CD4-positive, CD25-positive, alpha-beta regulatory T cell (primary cell): ENCODE measurements at places on chromosomes 3 and 15. TPM values are rescaled to one million over a fixed set of nuclear protein-coding genes. Genes with fewer than 3 reads are reported as not detected.

NR1I2 gene
- 0.20 TPM for total RNA-seq

SLTM gene
- 232 TPM for total RNA-seq

MKRN2OS gene
- total RNA-seq = not detected

MUSTN1 gene
- total RNA-seq = 13.8 TPM

HAPLN3 gene
- total RNA-seq = 251 TPM

SV2B gene
- total RNA-seq = not detected

STAC gene
- 0.62 TPM for total RNA-seq

SPINT1 gene
- total RNA-seq = 2.1 TPM

RNF123 gene
- total RNA-seq = 47.1 TPM

NRG4 gene
- total RNA-seq = not detected

KBTBD13 gene
- not detected for total RNA-seq

PEX5L gene
- not detected for total RNA-seq

TAMM41 gene
- total RNA-seq = 25.7 TPM

PAQR9 gene
- total RNA-seq = not detected
